ENCODE measurements at places on chromosomes 12 and 14.

DNA sequence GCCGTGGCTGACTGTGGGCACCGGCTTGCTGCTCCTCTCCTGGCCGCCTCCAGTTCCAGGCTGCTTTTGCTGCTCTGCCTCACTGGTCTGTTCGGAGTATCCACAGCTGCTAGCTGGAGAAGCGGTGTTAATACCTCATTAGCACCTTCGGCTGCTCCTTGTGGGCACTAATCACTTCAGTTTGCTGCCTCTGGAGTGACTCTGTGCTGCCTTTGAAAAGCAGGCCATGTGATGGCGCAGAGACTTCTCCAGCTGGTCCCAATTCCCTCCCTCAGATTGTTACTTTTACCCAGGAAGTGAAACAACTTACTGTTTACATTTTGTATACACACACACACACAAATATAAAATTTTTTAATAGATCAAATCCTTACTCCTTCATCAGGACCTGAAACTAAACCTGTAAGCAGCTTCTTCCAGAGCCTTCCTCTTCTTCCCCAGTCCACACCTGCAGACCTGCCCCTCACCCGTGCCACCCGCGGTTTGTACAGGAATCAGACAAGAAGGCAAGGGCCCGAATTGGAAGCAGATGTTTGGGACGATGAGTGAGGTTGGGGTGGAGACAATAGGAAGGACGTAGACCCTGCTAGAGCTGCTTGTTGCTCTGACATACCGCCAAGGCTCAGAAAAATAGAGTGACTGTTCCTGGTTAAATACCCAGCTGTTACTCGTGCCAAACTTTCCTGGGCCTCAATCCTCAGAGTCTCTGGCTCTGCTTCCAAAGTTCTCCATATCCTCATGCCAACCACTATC lies 41.5 kb upstream of the LTBP2 start:
- DNase-seq = no peak
- no peak overlapping the region for H3K27ac ChIP-seq
- H3K4me1 ChIP-seq = no peaks in the 10 kb centered on the region
- H3K36me3 ChIP-seq = peaks cover 9% of the 10 kb centered on the region

GRCh38 chr14:84036840-84037239 lies 1493.1 kb upstream of the FLRT2 start:
- no peak overlapping the region for H3K27ac ChIP-seq
- H3K36me3 ChIP-seq = no peaks in the 10 kb centered on the region
- no peak for DNase-seq
- no peak overlapping the region for H3K4me3 ChIP-seq
- H3K4me1 ChIP-seq = no peaks in the 10 kb centered on the region
- no peaks in the 10 kb centered on the region for H3K27me3 ChIP-seq

- H3K27ac ChIP-seq = peak overlapping the region; percentile 66
- peaks cover 38% of the 10 kb centered on the region for H3K4me1 ChIP-seq
- peak; percentile 96 for DNase-seq
- no peak overlapping the region for H3K4me3 ChIP-seq
Observed at GRCh38 chr12:52969828-52970569, 21.1 kb downstream of the KRT18 start.

DNA sequence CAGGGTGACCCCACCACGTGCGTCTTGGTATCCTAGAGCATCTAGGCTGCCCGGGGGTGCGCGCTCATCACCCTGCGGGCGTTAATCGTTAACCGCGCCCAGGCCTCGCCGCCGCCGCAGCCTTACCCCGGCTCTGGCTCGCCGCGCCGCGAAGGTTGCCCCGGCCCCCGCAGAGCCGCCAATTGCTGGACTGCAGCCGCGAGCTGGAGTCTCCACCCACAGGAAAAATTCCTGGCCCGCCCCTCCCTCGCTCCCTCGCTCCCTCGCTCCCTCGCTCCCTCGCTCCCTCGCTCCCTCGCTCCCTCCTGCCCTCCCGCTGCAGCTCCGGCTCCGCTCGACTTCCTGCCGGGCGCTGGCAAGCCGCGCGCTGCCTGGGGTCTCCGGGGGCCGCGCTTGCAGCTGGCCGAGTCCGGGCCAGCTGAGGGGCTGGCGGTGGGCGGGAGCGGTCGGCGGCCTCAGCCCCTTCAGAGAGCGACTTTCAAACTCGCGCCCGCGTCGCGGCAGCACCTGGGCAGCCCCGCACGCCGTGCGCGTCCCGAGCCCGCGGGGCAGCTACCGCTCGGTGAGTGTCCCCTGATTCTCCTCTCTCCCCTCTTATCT lies at the start of gene PLEKHG3:
Gene PLEKHG3, plus strand, starts transcription at position 282 of the 600 bp plus-strand sequence. CDS start 23,208 bp downstream, outside the sequence.
- peak within 1 kb of the TSS; percentile 84 for H3K4me3 ChIP-seq
- peak; percentile 96 for DNase-seq
- no peaks in the 10 kb centered on the region for H3K36me3 ChIP-seq

- DNase-seq = no peak
- H3K27me3 ChIP-seq = no peaks in the 10 kb centered on the region
- no peak overlapping the region for H3K4me3 ChIP-seq
- H3K27ac ChIP-seq = no peak overlapping the region
- H3K36me3 ChIP-seq = peaks cover 43% of the 10 kb centered on the region
- H3K4me1 ChIP-seq = no peaks in the 10 kb centered on the region
Observed at GRCh38 chr12:124438437-124439056, 128.9 kb downstream of the NCOR2 start.

GRCh38 chr12:112480931-112481330 lies 62.2 kb downstream of the PTPN11 start:
- no peaks in the 10 kb centered on the region for H3K27me3 ChIP-seq
- no peak overlapping the region for H3K4me3 ChIP-seq
- H3K27ac ChIP-seq = no peak overlapping the region
- no peak for DNase-seq
- H3K4me1 ChIP-seq = no peaks in the 10 kb centered on the region

- no peak overlapping the region for H3K27ac ChIP-seq
- H3K4me3 ChIP-seq = no peak overlapping the region
- no peaks in the 10 kb centered on the region for H3K27me3 ChIP-seq
- no peak for DNase-seq
Observed at GRCh38 chr12:63905544-63905943, 61.0 kb downstream of the SRGAP1 start.
